K562 (cell line): ENCODE measurements at places on chromosomes 4 and X.
A peak's percentile ranks its signal among the peaks of the same experiment; 100 is the strongest.

- no peak for DNase-seq
Measured at GRCh38 chr4:13329340-13329850, 154.7 kb downstream of the RAB28 start.

GRCh38 chrX:16100673-16101072 is 22.7 kb upstream of the GRPR start:
- no peak for DNase-seq

GRCh38 chr4:58957711-58958110 is 1847.5 kb upstream of the IGFBP7 start:
- no peak for DNase-seq

GRCh38 chr4:61628727-61629126 is 428.6 kb downstream of the ADGRL3 start:
- DNase-seq, result no peak

DNA sequence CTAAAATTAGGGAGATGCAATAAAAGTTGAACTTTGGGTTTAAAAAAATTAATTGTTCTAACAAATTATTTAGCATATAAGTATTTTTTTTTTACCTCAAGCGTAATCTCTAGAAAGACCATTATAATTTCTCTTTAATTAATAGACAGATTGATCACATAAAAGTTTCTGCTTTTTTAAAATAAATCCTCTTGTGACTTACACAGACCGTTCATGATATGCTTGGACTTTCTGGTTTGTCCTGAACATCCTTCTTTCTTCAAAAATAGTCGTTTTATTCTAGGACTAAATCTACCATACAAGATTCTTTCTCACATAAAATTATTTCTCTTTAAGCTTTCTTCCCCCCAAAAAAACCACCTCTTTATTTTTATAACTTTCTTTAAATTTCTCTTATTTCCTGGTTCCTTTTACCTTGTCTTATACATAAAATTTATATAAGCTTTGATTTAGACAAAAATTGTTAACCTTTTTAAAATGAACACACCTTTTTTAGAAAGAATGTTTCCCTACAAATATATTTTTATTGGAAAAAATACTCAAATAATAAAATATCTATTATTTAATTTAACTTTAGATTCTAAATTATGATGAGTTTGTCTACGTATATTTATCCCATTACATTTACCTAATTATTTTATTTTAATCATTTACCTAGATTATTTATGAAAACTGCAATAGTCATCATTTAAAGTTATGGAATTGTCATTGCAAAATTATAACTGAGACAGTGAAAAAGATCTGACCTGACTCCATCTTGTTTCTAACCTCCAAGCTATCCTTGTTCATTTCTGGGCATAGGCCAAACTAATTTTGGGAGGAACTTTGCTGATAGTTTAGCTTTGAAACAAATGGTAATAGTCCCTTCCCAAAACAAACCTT is 37.6 kb downstream of the PGRMC2 start:
- DNase-seq, result peak; percentile 22

- no peak for DNase-seq
Measured at GRCh38 chrX:132749406-132749805, 209.0 kb downstream of the HS6ST2 start.

DNA sequence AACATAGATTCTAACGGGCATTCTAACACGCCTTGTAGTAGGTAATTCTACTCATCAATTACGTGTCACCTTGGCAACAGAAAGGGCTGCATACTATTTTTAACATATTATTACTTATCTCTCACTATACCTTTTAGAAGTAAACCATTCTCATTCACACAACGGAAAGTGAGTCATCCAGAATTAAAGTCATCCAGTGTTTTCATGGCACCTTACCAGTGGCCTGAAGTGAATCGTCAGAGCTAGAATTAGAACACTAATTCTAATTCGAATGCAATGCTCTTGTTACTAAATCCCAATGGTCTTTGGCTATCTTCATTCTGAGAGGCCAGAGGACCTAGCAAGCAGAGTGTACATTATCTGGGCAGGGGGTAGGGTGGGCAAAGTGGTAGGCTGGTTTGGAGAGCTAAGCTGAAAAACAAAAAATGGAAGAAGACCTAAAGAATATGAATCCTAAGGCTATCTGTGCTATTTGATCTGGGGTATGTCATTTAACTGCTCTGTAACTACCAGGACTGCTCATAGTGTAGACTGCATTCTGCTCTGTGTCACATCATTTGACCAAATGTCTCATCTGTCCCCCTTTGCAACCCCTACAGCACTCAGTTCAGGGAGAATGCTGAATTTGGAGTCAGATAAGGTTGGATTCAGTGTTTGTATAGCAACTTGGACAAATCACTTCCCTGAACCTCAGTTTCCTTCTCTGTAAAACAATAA is 96.5 kb downstream of the HDAC8 start:
- DNase-seq, result no peak

GRCh38 chr4:86896596-86896995 is 4.4 kb upstream of the C4orf36 start:
- DNase-seq, result no peak

GRCh38 chr4:140156529-140157171 is 2.7 kb upstream of the MAML3 start:
- DNase-seq, result no peak

GRCh38 chrX:6024204-6024603 is 204.5 kb downstream of the NLGN4X start:
- DNase-seq, result no peak

GRCh38 chrX:113726009-113726408 is 857.9 kb upstream of the HTR2C start:
- DNase-seq, result no peak

DNA sequence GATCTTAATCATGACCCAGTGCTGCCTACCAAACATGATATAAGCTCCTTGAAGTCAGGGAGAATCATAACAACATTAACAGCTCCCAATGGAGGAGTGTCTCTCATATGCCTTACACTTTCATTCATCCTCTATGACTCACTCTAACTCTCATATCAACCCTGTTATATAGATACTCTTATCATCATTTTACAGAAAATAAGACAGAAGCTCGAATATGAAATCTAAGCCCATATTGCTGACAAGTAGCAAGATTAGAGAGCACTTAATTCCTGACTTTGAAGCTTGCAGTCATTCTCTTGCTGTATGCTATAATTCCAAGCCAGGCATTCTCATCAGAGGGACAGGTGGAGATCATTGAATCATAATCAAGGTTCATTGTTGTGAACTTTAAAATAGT is 476.7 kb upstream of the ATOH1 start:
- no peak for DNase-seq

GRCh38 chr4:64001229-64001898 is 407.9 kb downstream of the TECRL start:
- DNase-seq, result no peak

DNA sequence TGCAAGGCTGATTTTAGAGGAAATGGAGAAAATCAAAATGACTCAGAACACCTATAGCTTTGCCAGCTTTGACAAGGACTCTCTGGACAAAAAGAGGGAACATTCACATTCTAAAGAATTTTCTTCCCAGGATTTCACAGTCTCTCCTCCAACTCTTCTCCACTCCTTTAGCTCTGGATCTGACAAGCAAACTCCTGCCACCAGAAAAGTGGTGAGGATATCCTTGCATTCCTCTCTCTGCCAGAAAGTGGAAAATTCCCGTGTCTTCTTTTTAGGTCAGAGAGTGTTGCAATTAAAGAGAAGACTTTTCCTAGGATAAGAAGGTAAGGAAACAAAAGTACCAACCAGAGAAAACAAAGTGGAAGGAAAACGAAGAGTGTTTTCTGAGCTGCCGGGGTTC is 16.1 kb upstream of the PDGFRA start:
- no peak for DNase-seq

- DNase-seq, result no peak
Measured at GRCh38 chr4:33184657-33185290, 2464.6 kb downstream of the PCDH7 start.

GRCh38 chrX:113400193-113400704 is 559.6 kb upstream of the AMOT start:
- DNase-seq, result no peak

- no peak for DNase-seq
Measured at GRCh38 chr4:47104986-47105385, 73.6 kb downstream of the GABRB1 start.

DNA sequence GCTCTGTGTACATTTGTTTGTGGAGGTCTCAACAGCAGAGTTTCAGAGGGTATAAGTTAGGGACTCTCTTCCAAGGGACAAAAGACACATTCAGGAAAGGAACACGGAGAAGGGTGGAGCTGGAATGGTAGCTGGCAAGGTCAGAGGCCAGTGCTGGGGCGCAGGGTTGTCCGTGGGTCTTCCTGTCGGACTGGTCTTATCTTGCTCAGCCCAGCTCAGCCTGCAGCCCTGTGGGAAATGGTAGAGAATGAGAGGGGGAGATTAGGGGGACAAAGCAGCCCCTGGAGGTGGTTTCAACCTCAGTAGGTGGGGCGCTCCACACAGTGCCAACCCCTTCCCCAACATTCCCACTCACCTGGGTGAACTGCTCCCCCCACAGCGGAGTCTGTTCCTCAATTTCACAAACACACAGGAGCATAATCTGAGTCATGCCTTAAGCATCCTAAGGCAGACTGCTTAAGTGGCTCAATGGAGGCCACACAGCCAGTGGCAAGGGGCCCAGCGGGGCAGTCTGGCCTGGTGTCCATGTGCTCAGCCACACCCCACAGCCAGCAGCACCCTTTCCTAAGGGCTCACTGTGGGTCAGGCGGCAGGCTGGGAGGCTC is 6.9 kb upstream of the HDAC6 start:
- peak; percentile 79 for DNase-seq

DNA sequence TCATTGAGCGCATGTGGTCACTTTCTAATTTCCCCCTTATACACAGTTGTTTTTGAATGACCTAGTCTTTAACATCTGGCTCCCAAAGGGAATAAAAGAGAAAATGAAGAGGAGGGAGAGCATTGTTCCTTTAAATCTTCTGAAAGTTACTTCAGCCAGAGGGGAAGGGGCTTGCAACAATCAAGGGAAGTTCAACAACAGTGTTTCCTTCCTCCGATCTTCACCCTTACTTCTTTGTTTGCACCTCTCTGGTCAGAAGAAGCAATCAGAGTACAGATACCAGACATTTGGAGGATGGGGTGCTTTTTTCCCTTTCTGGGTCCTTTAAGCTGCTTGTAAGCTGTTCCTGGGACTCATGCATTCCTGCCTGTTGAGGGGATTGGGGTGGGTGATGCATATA is 125.4 kb downstream of the TBC1D19 start:
- DNase-seq, result no peak

- no peak for DNase-seq
Measured at GRCh38 chrX:114584375-114584943, 573 bp downstream of the HTR2C start.

GRCh38 chr4:112954286-112954685 is 95.2 kb upstream of the ANK2 start:
- no peak for DNase-seq

DNA sequence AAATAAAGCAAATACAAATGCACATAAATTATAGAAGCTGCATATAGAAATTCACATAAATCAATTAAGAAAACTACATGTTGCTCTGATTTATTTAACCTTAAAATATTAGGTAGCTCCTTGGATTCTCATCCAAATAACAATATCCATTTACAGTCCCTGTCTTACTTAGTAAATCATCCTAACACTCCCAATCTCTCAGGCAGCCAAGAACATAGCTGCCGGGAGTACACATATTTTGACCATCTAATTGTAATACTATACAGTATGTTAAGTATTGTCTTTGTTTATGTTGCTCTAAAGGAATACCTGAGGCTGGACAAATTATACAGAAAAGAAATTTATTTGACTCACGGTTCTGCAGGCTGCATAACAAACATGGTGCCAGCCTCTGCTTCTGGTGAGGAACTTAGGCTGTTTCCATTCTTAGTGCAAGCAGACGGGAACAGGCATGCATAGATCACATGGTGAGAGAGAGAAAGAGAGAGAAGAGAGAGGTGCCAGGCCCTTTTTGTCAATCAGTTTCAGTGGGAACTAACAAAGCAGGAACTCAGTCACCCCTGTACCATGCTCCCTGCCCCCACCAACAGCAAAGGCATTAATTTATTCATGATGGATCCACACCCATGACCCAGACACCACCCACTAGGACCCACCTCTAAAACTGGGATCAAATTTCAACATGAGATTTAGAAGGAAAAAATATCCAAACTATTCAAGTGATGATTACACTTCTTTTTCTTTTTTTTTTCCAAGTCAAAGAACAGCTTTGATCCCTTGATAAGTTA is 614.8 kb upstream of the TECRL start:
- no peak for DNase-seq

- DNase-seq, result no peak
Measured at GRCh38 chr4:140743194-140743931, 12.8 kb downstream of the TBC1D9 start.

DNA sequence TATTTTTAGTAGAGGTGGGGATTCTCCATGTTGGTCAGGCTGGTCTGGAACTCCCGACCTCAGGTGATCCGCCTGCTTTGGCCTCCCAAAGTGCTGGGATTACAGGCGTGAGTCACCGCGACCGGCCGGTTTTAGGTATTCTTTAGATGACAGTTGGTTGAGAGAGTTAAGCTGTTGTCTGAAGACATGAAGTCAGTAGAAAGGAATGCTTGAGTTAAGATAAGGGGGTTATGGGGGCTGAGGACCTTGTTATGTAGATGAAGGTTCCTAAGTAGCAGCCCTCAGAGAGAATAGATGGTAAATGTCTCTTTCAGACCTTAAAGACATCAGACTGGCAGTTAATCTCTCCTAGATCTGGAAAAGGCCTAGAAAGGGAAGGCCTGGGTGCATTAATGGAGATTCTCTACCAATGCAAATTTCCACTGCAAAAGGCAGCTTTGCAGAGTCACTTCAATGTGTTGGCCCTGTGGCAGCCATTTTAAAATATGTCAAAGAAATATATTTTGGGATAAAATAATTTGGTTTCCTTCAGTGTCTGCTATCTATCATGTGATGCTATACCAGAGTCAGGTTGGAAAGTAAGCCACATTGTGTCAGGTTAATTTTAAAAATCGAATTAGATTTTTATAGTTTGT is 6.4 kb upstream of the ZNF674 start:
- no peak for DNase-seq

DNA sequence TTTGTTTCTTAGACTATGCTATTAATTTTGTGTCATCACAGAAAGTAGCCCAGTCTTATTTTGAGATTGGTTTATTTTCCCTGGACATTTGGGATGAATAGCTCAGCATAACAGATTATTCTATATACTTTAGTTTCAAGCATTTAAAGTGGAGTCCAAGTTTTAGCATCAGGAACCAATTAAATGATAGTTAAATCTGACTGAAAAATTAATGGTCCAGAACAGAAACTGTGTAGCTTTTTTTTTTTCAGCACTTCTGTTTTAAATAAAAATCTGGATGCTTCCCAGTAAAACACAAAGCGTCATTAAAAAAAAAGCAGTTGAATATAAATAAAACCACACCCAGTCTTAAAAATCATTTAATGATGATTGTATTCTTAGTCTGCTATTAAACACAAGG is 59.4 kb upstream of the PITX2 start:
- DNase-seq, result no peak

- no peak for DNase-seq
Measured at GRCh38 chr4:86947501-86948120, 12.8 kb downstream of the AFF1 start.

GRCh38 chrX:112218388-112218787 is 135.8 kb upstream of the TRPC5 start:
- DNase-seq, result no peak

DNA sequence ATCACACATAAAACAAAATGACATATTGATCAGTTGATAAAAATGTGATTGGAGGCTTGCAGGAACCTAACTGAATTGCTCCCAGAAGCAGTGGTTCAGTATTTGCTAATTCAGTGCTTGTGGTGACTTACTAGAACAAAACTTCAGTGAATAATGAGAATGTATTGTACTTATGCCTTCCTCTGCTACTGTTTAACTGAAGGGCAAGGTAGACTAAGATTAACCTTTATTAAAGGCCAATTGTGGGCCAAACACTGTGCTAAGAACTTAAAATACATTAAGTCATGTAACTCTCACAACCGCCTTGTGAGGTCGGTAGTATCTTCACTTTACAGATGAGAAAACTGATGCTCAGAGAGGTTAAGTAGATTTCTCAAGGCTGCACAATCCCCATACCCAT is 14.9 kb downstream of the IGFBP7 start:
- no peak for DNase-seq
